ENCODE measurements at places on chromosomes 2 and 18. TPM values are rescaled to one million over a fixed set of nuclear protein-coding genes. Genes with fewer than 3 reads are reported as not detected.

GRCh38 chr2:12501469-12502158, 215.1 kb upstream of the TRIB2 start:
- DNase-seq = no peak

- no peak for DNase-seq
Measured at GRCh38 chr2:21818212-21818795, 694.5 kb downstream of the TDRD15 start.

DNA sequence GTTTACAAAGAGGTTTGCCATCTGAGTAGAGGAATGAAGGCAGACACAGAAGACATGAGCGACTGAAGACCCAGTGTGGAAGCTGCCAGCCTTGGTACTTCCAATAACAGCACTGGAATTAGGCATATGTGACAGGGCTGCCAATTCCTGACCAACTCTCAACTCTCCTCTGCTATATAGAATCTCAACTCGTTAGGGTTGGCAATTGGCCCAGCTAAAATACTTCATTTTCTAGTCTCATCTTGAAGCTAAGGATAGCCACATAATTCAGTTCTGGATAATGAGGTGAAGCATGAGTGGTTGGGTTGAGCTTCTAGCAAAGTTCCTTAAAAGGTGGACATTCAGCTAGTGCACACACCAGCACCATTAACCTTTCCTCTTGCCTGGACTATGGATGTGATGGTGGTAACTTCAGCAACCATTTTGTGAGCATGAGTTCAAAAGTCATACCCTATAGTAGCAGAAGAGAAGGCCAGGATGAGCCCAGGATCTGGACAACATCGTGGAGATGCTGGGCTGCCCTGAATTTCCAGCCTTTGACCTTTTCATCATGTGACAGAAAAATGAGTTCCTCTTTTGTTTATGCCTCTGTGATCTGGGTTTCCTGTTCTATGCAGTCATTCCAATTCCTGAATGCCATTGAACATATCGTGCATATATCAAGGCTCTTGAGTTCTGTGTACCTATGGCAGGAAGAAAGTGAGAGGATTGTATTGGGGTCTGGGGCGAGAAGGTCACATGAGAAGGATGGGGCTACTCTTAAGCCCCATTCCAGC, 68.1 kb upstream of the HAAO start:
- DNase-seq = no peak

DNA sequence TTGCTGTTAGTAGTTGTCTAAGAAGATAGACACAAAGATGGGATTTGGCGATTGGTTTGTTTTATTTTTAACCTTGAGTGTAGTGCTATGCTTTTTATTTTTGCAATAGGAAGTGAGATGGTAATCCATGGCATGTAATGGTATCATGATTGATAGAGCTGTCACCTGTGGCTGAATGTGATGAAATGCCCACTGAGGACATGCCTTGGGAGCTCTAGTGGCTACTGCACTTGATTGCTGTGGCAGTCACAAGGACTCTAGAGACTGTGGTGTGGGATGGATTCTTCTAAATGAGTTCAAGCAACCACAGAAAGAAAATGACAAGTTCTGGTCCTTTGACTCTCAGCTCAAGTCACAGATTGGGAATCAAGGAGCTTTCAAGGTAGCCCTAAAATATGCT, 139.4 kb downstream of the CYRIA start:
- no peak for DNase-seq

- DNase-seq = no peak
Measured at GRCh38 chr2:72924353-72925240, 7.3 kb downstream of the EMX1 start.

GRCh38 chr2:217650716-217651360, 352.0 kb downstream of the TNS1 start:
- DNase-seq = peak; percentile 82

DNA sequence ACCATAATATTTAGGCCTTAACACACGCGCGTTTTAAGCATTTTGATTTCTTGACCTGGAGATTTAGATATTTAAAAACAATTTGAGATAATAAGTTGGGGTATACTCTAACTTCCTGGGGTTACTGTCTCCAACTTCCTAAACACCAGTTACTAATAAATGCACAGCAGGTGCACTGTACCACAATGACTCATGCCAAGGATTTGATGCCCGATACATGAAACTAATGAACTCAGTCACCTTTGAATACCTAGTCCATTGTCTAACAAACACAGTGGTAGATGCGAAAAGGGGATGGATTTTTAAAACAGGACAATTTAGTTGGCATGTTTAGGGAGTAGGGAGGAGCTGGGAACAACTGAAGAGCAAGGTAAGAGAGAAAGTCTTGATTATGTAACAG, 21.2 kb downstream of the CABYR start:
- DNase-seq = no peak

GRCh38 chr2:218406949-218407618, 7.4 kb downstream of the CTDSP1 start:
- DNase-seq = peak; percentile 52

GRCh38 chr18:23977719-23978483, 36.7 kb upstream of the TTC39C start:
- DNase-seq = no peak

DNA sequence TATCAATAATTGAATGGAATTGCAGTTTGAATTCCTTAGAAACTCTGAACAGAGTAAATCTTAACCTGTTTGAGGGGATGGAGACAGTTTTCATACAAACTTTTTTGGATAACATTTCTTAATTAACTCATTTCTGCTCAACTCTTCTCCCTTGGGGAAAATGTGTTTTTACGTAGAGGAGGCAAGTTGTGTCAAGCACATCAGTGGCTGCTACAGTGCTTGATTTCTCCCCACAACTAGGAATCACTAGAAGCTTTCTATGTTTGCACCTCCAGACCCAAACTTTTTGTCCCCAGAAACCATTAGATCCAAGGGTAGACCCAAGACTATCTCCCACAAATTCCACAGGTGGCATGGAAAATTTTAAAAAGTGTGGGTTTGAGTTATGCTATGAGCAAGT, 658.9 kb upstream of the FSHR start:
- DNase-seq = no peak

DNA sequence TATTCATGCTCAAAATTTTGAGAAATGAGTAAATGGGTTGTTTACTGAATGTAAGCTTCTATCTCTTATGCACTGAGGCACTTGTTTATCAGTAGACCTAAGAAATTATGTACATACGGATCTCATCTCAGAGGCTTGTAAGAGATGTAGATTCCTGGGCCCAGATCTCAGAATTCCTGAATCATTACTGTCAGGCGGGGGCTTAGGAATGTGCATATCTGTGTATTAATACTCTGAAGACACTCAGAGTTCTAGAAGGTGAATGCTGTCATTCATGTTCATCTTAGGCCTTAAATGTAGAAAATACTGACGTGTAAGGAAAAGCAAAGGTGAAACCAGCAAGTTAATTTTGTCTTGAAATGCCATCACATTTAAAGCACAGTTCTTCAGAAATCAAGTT, 169.6 kb downstream of the FMNL2 start:
- DNase-seq = no peak

DNA sequence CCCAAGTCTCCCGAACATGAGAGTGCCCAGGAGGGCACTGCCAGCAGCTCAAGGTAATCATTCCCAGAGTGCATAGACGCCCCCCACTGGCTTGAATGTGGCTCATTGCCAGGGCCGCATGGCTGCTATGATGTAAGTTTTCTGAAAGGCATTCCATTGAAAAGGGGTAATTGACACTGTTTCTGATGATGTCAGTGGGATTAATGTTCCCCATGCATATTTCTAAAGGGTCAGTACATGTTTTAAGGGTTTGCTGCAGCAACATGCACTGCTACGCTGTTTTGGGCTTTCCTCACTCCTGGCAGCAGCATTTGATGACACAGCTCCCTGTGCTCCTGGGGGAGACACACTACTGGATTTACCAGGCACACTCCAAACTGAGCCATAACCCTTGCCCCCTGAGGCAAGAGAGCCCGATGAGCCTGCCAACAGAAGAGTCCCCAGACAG, 36.7 kb downstream of the KIAA2012 start:
- no peak for DNase-seq

DNA sequence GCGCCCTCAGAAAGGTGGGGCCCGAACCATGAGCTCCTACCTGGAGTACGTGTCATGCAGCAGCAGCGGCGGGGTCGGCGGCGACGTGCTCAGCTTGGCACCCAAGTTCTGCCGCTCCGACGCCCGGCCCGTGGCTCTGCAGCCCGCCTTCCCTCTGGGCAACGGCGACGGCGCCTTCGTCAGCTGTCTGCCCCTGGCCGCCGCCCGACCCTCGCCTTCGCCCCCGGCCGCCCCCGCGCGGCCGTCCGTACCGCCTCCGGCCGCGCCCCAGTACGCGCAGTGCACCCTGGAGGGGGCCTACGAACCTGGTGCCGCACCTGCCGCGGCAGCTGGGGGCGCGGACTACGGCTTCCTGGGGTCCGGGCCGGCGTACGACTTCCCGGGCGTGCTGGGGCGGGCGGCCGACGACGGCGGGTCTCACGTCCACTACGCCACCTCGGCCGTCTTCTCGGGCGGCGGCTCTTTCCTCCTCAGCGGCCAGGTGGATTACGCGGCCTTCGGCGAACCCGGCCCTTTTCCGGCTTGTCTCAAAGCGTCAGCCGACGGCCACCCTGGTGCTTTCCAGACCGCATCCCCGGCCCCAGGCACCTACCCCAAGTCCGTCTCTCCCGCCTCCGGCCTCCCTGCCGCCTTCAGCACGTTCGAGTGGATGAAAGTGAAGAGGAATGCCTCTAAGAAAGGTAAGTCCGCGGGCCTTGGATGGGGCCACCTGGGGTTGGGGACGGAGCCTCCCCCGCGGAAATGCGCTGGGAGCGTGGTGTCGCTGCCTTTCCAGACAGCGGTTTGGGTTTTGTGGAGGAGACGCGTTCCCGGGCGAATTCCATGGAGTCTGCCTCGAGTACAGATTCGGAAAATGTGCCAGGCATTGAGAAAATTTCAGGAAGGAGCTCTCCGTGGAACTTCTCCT, 559 bp downstream of the HOXD1 start:
- DNase-seq = no peak

GRCh38 chr2:105777506-105778055, 32.9 kb downstream of the NCK2 start:
- no peak for DNase-seq

DNA sequence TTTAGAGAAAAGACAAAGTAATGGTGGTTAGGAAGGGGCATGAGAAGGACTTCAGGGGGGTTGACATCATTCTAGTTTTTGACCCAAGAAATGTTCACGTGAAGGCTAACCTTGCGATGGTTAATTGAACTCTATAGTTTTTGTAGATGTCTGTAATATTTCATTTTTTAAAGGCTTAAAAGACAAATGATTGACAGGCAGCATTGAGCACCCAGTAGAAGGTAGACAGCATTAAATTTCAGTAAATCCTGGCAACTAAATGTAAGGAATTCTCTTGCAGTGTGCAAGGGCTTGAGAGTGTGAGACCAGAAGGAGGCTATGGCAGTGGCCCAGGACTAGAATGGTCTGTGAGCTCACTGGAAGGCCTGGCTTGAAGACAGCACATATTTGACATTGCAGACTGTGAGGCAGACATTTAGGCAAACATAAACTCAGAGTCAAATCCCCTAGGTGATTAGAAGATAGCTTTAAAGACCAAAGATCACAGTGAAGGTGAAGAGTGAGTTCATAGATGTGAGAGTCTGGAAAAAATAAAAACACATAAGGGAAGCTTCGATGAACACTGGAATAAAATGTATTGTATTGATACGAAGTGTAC, 100.1 kb upstream of the MAP4K4 start:
- no peak for DNase-seq

DNA sequence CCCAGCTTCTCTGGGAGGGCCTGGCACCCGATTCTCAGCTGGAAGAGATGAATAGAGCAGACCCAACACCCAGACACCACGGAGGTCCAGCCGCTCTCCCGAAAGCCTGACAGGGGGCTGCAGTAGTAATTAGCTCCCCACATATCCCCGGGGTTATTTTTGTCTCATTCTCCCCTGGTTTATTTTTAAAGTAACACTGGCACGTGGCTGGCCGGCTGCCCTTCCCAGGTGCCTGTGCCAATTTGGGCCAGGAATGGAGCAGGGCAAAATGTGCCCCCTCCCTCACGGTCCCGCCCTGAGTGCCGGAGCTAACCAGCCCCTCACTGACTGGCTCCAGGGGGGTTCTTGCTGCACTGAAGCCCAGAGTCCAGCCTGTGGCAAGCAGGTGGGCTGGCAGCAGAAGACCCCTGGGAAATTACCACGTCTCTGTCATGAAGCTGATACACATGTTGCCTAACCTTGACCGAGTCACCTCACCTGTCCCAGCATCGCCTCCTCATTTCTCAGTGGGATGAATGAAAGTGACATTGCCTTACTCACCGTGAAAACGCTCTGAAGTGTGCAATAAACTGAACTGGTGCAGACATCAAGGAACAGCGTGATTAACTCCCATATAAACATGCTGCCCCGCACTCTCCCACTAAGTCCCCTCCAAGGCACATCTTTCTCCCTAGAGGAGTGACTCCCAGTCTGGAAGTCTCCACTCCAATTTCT, 18.4 kb downstream of the KCNK3 start:
- no peak for DNase-seq

GRCh38 chr2:19541884-19542283, 183.5 kb upstream of the OSR1 start:
- no peak for DNase-seq

GRCh38 chr2:71951083-71951468, 196.6 kb downstream of the CYP26B1 start:
- no peak for DNase-seq

- no peak for DNase-seq
Measured at GRCh38 chr2:105175231-105175630, 66.3 kb upstream of the GPR45 start.

GRCh38 chr2:44932564-44933392, 8.7 kb upstream of the SIX3 start:
- DNase-seq = no peak

E2F6 gene
- polyA plus RNA-seq = 22.8 TPM

MOCOS gene
- 0.82 TPM for polyA plus RNA-seq

KRTCAP3 gene
- polyA plus RNA-seq = 7.7 TPM

KCNIP3 gene
- polyA plus RNA-seq = 15.2 TPM

CDH20 gene
- 3.8 TPM for polyA plus RNA-seq

CCDC74B gene
- polyA plus RNA-seq = 14.4 TPM

DIPK1C gene
- polyA plus RNA-seq = 0.46 TPM

RPIA gene
- 34.8 TPM for polyA plus RNA-seq

TCF4 gene
- polyA plus RNA-seq = 71.8 TPM

CAVIN2 gene
- 47.6 TPM for polyA plus RNA-seq
